AG09309 (cell line): ENCODE measurements at places on chromosomes 1 and 21.

DNA sequence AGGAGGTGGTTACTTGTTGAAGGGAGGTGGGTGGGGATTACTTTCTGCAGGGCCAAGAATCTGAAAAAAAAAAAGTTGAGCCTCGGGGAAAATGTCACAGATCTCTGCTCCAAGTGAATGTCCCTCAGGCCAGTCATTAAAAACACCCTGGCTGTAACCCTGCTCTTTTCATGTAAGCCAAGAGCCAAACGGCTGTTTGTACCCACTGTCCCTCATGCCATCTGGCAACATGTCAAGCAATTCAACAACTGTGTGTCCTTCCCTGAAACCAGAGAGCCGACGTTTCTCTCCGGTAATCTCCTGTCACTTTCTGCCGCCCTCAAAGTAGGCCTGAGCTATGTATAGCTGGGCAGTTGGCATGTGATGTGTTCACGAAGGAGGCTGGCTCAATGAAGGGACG, 14.7 kb downstream of the CASQ2 start:
- DNase-seq: no peak

GRCh38 chr1:166197141-166197540, 30.3 kb upstream of the FAM78B start:
- DNase-seq: no peak

- DNase-seq: no peak
These were observed 53.6 kb downstream of the SLC45A1 start for GRCh38 chr1:8371372-8371991.

- DNase-seq: no peak
These were observed 14.9 kb downstream of the SLC1A7 start for GRCh38 chr1:53127546-53127945.

DNA sequence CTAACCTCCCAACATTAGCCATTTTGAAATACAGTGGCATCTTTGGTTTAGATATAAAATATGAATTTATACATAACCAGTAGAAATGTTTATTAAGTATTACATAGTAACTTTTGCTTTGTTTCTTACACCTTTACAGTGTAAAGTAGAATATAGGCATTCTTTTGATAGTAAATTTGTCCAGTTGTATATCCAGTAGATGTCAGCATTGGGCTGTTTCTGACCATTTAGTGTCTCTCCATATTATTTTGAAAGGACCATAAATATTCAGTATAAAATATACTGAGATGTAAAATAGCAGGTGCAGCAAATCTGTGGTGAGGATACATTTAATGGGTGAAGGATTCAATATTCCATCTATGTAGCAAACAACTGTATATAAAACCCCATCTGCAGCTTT, 115.8 kb upstream of the ZRANB2 start:
- no peak for DNase-seq

GRCh38 chr21:16797966-16798365, 714.9 kb upstream of the CXADR start:
- DNase-seq: no peak

DNA sequence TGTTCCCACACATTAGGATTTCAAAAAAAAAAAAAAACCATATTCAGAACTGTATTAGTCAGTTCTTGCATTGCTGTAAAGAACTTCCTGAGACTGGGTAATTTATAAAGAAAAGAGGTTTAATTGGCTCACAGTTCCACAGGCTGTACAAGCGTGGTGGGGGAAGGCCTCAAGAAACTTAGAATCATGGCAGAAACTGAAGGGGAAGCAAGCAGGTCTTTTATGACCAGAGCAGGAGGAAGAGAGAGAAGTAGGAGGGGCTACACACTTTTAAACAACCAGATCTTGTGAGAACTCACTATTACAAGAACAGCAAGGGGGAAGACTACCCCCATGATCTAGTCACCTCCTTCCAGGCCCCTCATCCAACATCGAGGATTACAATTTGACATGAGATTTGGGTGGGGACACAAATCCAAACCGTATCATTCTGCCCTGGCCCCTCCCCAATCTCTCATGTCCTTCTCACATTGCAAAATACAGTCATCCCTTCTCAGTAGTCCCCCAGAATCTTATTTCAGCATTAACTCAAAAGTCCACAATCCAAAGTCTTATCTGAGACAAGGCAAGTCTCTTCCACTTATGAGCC, 51.8 kb downstream of the POU2F1 start:
- DNase-seq: no peak

DNA sequence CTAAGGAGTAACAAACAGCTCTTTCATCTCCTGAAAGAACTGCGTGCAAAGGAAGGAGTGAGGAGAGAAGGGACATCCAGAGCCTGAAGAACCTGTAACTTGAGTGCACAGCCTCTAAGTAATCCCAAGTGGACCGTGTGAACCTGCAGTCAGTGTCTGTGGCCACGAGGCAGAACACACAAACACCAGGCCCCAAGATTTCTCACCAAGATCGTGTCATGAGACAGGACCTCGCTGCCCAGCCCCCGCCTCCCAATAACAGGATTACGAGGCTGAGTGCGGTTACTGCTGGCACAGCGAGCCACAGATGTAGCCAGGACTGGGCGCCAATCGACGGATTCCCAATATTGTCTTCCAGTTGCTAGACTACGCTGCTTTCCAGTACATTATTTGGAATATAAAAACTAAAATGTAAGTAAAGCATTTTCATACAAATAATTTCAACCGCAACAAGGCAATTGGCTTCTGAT, 101.3 kb upstream of the SLC25A33 start:
- peak; percentile 1 for DNase-seq

DNA sequence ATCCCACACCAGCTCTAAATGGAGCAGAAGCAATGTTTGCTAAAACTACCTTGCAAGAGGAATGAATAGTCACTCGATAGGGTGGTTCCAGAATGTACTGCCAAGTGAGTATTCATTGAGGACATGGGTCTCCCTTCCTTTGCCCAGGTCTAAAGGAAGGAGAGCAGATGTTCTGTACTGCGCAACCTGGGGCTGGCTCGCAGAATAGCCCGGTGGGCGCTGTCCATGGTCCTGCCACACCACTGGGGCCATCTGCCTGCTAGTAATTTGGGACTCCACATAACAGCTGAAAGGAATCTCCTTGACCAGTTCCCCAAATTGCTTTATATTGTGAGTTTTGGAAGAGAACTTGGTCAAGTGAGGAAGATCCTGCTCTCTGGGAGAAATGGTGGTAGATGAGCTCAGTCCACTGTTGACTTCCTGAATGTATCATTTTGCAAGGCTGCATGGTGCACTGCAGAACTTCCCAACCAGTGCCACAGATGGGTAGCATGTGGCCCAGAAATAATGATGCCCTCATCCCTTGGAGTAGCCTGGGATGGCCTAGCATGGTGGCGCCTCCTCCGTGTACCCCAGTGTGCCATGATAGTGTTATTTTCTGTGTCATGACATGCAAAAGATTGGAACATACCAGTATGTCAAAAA, 5.7 kb downstream of the SLC6A17 start:
- DNase-seq: no peak

DNA sequence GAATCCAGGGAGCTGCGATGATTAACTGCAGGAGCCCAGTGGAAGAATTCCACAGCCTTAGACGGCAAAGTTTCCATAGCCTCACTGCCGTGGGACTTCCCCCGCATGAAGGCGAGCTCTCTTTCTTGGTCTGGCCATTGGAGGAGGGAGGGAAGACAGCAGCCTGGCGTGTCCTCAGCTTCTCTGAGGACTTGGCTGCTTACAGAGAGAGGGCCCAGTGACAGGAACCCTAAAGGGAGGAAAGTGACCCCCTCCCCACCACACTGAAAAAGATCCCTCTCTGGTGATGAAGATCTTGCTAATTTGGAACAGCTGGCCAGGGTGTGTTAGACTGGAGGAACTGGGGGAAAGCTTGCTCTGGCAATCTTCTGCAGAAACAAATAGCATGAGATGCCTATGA, 41.0 kb downstream of the ATP2B4 start:
- no peak for DNase-seq

GRCh38 chr1:29532751-29533150, 296.4 kb downstream of the PTPRU start:
- DNase-seq: no peak

DNA sequence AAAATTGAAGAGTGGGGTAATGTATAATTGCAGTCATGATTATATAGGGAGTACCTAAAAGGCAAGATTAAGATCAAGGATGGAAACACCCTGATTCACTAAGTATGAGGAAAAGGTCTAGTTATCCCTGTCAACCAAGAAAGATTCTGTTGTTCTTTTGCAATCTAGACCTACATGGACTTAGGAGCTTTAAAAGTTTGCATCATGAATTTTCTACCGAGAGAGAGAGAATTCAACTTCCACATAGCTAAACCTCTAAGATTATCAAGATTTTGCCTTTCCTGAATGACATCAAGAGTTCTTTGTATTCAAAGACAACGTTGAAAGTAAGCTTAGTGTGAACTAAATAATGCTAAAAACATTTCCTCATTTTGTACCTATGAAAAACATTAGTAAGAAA, 78.8 kb upstream of the RBM34 start:
- DNase-seq: no peak

- DNase-seq: no peak
These were observed 466 bp downstream of the KRTAP11-1 start for GRCh38 chr21:30880914-30881313.

DNA sequence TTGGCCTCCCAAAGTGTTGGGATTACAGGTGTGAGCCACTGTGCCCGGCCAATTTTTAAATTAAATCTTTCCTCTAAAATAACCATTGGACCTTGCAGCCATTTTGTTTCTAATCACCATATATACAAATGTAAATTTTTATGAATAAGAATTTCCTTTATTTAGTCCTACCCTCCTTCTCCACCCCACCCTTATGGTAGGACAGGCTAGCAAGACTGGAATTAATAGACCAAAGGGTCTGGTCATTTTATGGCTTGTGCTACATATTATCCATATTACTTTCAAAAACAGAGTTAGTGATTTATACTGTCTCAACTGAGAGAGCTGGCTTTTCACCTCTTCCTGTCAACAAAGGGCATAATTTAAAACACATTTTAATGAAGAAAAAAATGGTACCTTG, 26.5 kb downstream of the L1TD1 start:
- no peak for DNase-seq

DNA sequence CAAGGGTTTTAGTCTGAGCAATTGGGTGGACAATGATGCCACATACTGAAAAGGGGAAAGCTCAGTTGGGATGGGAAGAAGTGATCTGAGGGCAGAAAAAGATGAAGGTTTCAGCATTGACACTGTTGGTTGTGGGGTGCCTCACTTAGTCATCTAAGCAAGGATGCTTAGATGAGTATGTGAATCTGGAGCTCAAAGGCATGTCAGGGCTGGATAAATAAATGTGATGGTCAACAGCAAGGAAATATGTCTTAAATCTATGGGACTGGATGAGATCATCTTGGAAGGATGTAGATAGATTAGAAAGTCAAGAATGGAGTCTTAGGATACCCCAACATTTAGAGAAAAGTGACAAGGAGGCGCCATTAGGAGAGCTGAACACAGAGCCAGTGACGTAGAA, 114.6 kb downstream of the ZBTB18 start:
- no peak for DNase-seq

DNA sequence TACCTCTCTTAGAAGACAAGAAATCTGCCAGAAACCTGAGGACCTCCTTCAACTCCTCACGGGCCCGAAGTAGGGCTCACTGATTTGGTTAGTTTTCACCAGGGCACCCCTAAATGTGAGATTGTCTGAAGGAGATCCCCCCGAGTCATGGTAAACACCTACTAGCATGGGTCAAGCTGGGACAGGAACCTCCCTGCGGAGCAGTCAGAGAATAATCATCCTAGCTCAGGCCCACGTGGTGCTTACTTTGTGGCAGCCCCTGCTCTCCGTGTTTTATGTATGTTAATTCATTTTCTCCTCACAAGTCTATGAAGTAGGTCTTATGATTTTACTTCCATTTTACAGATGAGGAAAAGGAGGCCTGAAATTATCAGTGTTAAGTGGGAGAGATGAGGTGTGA, 138.2 kb downstream of the NTPCR start:
- no peak for DNase-seq

DNA sequence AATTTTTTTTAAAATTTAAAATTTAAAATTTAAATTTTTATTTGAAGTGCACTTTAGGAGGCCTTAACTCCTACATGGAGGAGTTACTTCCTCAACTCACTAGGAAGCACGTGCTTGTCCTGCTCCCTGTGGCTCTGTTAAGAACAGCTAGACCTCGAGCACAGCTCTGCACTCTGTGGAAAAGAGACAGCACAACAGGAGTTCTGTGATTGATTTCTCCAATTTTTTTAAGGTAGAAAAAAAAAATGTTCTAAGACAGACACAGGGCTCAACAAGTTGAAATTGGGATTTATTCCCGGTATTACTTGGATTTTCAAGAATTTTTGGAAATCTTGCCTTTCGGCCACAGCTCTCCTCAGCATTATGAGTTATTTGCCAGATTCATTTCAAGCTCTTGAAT, 356.6 kb upstream of the LYPLAL1 start:
- no peak for DNase-seq

DNA sequence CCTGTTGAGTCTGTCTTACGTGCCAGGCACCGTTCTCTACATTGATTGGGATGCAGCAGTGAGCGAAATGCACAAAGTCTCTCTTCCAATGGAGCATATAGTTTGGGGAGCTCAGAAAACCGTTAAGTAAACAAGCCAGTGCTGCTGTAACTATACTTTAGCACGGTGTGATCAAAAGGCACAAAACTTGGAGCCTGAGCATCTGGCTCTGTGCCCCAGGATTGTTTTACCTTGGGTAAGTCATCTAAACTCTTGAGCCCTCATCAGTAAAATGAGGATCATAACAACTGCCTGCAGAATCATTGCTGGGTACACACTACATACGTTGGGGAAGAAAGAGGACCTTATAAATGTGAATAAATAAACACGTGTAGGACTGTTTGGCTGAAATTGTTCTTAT, 1.8 kb downstream of the HHIPL2 start:
- no peak for DNase-seq

DNA sequence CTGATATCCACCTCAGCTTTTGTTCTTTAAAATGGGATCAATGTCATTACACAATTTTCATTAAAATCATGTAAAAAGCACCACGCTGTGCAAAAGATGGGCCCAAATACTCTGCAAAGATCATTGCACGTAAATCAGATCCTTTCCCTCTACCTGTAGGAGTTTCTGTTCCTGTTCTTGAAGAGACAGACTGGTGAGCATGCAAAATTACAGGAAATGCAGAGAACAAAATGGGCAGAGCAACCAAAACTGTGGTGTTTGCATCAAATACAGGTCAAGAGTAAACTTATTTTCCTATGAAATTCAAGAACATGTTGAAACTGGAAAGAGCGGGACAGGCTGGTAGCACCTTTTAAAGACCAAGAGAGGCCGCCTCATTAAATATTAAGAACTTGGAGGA, 294.9 kb upstream of the ADGRL2 start:
- no peak for DNase-seq

GRCh38 chr1:197041486-197042353, 25.3 kb downstream of the F13B start:
- DNase-seq: no peak

DNA sequence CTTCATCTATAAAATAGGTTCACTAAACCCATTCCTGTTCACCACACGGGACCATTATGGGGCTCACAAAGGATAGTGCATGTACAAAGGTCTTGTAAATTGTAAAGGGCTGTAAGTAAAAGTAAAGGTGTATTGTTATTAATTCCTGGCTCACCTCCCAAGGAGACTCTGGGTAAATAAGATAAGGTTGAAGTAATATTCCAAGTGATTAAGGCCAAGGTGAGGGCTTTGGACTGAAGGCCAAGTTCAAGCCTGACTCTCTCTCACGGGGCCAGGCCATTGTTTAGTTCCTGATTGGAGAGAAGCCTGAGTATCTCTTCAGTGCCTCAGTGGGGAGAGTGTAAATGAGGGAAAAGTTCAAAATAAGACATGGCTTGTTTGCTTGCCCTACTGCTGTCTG, 19.5 kb upstream of the ZFYVE9 start:
- no peak for DNase-seq
